ENCODE measurements at places on chromosomes 12 and 14. TPM values are rescaled to one million over a fixed set of nuclear protein-coding genes. Genes with fewer than 3 reads are reported as not detected.

The AQP6 gene
- total RNA-seq: not detected

The IL26 gene
- not detected for total RNA-seq

The RAN gene
- 169 TPM for total RNA-seq

The TSHR gene
- total RNA-seq: not detected

The LRCOL1 gene
- not detected for total RNA-seq

The RFX4 gene
- total RNA-seq: not detected

The TMEM119 gene
- total RNA-seq: 0.85 TPM

The RASAL1 gene
- not detected for total RNA-seq

The MYH6 gene
- total RNA-seq: 20.4 TPM

The ENDOU gene
- total RNA-seq: not detected

The RNASE7 gene
- not detected for total RNA-seq

All from gastrocnemius medialis (tissue), 4 donors.